ENCODE measurements at places on chromosomes 1 and 21. TPM values are rescaled to one million over a fixed set of nuclear protein-coding genes. Genes with fewer than 3 reads are reported as not detected.

DNA sequence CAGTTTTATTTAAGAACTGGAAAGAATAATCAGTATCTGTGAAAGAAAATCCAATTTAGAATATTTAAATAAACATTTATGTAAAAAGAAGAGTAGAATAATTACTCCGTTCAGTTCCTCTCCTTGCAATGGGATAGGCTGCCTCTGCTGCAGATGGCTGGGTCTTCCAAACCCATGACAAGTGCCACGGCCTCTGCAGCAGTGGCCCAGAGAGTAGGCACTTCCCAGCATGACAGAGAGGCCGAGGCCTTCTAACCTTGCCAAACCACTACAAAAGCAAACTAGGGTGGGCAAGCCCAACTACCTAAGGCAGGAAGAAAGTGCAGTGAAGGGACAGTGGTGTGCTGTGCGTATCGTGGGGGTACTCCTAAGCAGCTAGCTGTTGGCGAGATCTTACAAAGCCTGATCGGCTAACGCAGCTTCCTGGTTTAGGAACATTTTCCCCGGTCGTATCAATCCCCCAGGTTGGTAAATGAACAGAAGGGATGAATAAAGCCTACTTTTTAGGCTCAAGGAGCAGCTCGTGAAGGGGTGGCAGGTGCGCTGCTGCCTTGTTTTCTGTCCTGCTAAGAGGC lies 14.5 kb downstream of the ICMT start:
- DNase-seq: no peak

DNA sequence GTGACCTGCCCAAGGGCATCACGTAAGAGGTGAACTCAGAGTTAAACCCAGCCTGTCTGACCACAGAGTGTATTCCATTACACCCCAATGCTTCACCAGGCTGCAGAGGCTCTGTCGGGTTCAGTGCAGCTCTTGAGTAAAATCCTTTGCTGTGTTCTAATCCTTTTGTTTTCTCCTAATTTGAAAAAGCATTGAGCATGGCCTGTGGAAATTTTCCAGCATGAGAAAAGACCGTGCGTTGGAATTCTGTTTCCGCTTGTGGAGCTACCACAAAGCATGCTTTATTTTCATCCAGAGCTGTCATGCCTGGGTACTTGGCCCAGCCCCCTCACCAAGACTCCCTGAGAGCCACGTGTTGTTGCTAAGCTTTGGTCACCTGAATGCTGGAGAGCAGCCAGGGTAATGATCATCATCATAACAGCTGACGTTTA lies 317.6 kb downstream of the PRDM2 start:
- no peak for DNase-seq

- no peak for DNase-seq
Measured at GRCh38 chr1:156012051-156012817, 8.5 kb downstream of the SSR2 start.

- DNase-seq: peak; percentile 11
Measured at GRCh38 chr1:58500043-58500442, 46.5 kb downstream of the OMA1 start.

- DNase-seq: no peak
Measured at GRCh38 chr1:44801491-44802305, 1.5 kb downstream of the PLK3 start.

- peak; percentile 9 for DNase-seq
Measured at GRCh38 chr1:167412072-167412471, 106.3 kb downstream of the CD247 start.

DNA sequence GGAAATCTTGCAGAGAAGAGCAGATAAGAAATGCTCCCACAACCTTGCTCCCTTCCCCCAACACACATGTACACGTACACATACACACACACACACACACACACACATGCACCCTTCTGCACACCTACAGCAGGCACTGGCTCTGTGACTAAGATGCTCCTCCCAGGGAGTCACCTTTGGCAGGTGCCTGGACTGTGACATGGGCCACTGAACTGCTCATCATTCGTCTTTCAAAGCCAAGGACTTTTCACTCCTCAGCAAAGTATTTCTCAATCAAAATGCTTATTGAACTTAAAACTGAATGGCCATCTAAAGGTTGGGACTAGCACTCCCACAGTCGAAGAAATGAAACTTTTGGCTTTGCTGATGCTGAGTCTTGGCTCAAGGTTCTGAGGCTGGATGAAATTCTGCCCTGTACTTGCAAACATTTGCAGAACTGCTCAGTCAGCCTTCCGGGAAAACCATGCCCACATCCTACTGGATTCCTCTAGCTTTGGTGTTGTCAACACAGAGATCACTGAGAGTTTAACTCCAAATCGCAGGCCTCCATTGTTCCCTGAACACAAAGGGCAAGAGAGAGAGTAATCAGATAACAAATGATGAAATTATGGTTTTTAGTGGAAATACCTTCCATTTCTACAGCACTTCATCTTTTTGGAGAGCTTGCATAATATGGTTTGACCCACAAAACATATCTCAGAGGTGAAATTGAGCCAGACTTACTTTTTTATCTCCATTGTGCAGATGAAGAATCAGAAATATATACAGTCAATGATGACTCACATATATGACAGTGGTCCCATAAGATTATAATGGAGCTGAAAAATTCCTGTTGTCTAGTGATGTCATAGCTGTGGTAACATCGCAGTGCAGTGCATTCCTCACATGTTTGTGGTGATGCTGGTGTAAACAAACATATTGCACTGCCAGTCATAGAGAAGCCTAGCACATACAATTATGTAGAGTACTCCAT lies 72.4 kb upstream of the BCAR3 start:
- peak; percentile 94 for DNase-seq

- no peak for DNase-seq
Measured at GRCh38 chr1:117964290-117965038, 34.9 kb downstream of the WDR3 start.

- no peak for DNase-seq
Measured at GRCh38 chr21:29218749-29219148, 80.0 kb upstream of the BACH1 start.

DNA sequence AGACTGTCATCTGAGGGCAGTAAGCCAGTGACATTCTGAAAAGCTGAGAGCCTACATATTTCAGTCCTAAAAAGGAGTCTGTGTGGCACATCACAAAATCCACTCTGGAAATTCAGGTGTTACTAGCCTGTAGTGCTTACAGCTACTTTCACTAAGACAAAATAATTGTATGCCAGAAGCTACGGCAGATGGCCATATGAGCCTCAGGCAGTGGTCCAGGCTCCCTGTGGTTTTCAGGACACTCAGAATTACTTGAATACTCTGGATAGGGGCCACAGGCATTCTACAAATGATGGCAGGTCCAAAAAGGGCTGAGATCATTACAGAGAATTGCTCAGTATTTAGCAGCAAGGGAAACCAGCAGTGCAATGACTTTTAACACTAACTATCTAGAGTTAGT lies 527.1 kb downstream of the MRPL39 start:
- no peak for DNase-seq

GRCh38 chr1:150186789-150187559 lies 37.3 kb downstream of the PLEKHO1 start:
- DNase-seq: peak; percentile 54

DNA sequence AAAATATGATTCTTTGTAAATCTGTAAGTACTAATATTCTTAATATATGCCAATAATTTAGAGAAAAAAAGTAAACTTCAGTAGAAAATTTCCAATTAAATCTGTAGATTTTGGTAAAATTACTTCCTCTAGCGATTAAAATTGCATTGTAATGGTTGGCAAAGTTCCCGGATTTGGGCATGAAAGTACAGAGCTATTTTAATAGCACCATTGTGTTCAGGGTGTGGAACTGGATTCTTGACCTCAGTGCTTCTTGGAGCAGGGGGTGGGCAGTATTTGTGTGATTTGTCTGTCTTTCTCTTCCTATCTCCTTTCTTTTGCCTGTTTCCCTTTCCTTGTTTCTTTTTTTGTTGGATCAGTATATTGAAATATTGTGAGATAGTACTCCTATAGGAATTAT lies 72.1 kb downstream of the DNM3 start:
- DNase-seq: peak; percentile 38

GRCh38 chr1:234780531-234781162 lies 170.7 kb upstream of the IRF2BP2 start:
- no peak for DNase-seq

DNA sequence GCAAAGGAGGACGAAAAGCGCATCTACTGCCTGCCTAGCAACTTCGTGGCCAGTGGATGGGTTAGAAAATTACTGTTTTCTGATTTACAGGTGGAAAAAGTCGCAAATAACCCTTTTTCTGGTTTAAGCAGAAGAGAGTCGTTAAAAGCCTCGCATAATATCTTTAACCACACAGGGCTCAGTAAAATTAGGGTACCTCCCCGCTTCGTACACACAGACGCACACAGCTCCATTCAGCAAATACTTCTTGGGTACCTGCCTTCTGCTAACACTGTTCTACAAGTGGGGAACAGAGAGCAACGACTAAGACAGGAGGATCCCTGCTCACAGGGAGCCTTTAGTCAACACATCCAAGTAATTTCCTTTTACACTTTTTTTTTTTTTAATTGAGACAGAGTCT lies 704 bp downstream of the ALG6 start:
- peak; percentile 2 for DNase-seq

DNA sequence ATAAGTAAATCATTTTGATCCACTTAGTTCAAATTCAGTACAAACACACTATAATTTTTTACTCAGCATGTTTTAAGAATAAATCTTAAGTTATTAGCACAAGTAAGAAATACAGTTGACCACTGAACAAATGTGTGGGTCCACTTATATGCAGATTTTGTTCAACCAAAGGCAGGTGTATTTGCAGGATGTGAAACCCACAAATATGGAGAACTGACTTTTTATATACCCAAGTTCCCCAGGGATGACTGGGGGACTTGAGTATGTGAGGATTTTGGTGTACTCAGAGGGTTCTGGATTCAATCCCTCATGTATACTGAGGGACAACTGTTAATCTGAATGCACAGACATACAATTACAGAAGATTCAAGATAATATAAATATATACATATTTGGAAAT lies 25.7 kb upstream of the ERICH3 start:
- no peak for DNase-seq

DNA sequence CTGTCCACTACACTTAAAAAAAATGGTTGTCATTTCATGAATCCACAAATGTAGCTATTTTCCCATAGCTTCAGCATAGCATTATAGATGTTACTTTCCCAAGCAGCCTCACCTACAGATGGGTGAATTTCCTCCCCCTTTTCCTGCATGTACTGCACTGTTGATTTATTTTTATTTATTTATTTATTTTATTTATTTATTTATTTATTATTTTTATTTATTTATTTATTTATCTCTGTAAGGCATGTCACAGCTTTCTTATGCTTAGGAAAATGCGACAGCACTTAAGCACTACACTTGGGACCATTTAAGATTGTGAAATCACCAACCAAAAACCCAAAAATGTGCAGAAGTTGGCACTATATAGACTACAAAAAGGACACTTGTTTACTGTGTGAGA lies 4.9 kb downstream of the CD1A start:
- DNase-seq: no peak

DNA sequence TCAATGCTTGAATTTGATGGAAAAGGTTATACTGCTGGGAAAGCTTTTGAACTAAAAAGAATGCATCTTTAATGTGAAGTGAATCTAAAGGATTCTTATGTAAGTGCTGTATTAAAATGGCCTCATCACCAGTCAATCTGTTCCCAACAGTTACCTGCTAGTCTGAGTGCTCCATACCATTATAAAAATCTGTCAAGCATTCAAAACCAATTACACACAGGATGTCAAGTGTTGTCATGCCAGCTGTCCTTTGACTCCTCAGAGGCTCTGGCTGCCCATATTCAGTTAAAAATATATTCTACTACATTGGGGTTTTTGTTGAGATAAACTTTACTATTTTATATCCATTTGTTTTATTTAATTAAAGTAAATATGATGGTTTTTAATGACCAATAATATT lies 1587.7 kb downstream of the AMY1C start:
- no peak for DNase-seq

DNA sequence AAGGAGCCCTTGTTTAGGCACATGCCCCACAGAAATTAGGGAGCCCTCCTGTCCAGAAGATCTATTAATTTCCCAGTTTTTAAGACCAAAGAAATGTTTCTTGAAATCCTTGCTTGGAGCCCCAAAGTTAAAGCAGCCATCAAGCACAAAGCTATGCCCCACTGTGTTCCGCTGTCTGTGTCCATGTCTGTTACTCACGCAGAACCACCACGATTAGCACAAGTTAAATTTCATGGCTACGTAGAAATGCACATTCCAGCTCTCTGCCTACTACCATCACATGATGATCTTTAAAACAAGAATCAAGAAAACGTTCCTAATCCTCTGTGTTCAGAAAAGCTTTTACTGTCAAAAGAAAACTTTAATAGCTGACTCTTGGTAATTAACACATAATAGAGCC lies 238.5 kb downstream of the RERE start:
- no peak for DNase-seq

- DNase-seq: no peak
Measured at GRCh38 chr1:226978432-226979114, 38.5 kb downstream of the COQ8A start.

DNA sequence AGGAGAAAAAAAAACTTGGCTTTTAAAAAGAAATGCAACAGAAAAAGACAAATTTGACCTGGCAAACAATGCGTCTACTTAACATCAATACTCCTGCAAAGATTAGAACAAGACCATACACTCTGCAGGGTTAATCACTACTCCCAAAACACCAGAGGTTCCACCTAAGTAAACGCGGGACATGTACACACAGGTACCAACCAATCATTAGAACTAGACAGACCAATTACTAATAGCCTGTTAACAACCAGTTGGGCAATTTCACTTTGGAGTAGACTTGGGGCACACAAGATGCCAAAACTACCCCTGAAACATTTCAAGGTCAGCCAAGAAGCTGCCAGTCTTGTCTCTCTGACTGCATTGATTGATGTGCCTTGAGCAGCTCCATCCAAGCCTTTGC lies 125.8 kb downstream of the RRAGC start:
- no peak for DNase-seq

GRCh38 chr1:48649880-48650279 lies 126.8 kb downstream of the BEND5 start:
- no peak for DNase-seq

- DNase-seq: peak; percentile 94
Measured at GRCh38 chr1:210597555-210598134, 268.9 kb downstream of the HHAT start.

- DNase-seq: no peak
Measured at GRCh38 chr21:45339421-45340402, 52.0 kb upstream of the POFUT2 start.

The NPR1 gene
- total RNA-seq: not detected

The OR2L8 gene
- not detected for total RNA-seq

The FAM151A gene
- total RNA-seq: not detected

The CNKSR1 gene
- not detected for total RNA-seq

The NENF gene
- total RNA-seq: 63.1 TPM

The KLF17 gene
- total RNA-seq: 0.19 TPM

The RNU1-1 gene
- not detected for total RNA-seq

The PTAFR gene
- total RNA-seq: not detected

The ZNF697 gene
- 2.3 TPM for total RNA-seq

The RIPPLY3 gene
- total RNA-seq: not detected

The DPT gene
- not detected for total RNA-seq

The TMPRSS2 gene
- not detected for total RNA-seq

The CDK11A gene
- 12.8 TPM for total RNA-seq

The MCOLN2 gene
- total RNA-seq: 0.06 TPM

The H3-3A gene
- 162 TPM for total RNA-seq
